ENCODE measurements at places on chromosomes 1 and 21.

DNA sequence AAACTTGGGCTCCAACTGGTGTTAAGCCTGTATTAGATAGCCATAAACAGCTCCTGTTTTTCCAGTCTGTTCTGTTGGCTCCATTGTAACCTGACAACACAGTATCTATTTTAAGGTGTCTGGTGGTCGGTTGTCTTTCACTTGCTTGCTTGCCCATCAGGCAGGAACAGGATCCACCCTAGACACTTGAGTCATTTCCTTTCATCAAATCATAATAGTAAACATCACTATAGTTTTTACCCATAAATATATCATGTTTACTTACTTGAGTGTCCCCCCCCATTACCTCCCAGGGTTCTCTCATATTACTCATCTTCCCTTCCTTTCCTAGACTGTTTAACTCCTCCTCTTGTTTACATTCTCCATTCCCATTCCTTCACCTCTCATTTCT, 2.9 kb downstream of the DDI2 start:
- peak; percentile 67 for DNase-seq

- DNase-seq: no peak
These were observed 41.2 kb upstream of the KLF17 start for GRCh38 chr1:44077421-44077820.

- peak; percentile 2 for DNase-seq
These were observed 36.8 kb downstream of the RAP1A start for GRCh38 chr1:111656086-111657017.

GRCh38 chr1:172976222-172977041, 74.3 kb downstream of the TNFSF18 start:
- DNase-seq: no peak

GRCh38 chr1:12439073-12439472, 178.9 kb downstream of the DHRS3 start:
- DNase-seq: no peak
